ENCODE measurements at places on chromosomes 3 and 15. TPM values are rescaled to one million over a fixed set of nuclear protein-coding genes. Genes with fewer than 3 reads are reported as not detected.

The SUCNR1 gene
- total RNA-seq, result 0.41 TPM

The FBXO40 gene
- total RNA-seq, result not detected

The TYRO3 gene
- total RNA-seq, result 22.4 TPM

The FAM107A gene
- 15.5 TPM for total RNA-seq

The IQCF5 gene
- total RNA-seq, result not detected
